Right lobe of liver (tissue), 6 donors: ENCODE measurements at places on chromosomes 11 and 22. TPM values are rescaled to one million over a fixed set of nuclear protein-coding genes. Genes with fewer than 3 reads are reported as not detected.
A peak's percentile ranks its signal among the peaks of the same experiment; 100 is the strongest.

TRPC6 gene
- total RNA-seq: not detected

C2CD2L gene
- total RNA-seq: 5.4 TPM

MRGPRE gene
- not detected for total RNA-seq

PTPN5 gene
- total RNA-seq: not detected

DNA sequence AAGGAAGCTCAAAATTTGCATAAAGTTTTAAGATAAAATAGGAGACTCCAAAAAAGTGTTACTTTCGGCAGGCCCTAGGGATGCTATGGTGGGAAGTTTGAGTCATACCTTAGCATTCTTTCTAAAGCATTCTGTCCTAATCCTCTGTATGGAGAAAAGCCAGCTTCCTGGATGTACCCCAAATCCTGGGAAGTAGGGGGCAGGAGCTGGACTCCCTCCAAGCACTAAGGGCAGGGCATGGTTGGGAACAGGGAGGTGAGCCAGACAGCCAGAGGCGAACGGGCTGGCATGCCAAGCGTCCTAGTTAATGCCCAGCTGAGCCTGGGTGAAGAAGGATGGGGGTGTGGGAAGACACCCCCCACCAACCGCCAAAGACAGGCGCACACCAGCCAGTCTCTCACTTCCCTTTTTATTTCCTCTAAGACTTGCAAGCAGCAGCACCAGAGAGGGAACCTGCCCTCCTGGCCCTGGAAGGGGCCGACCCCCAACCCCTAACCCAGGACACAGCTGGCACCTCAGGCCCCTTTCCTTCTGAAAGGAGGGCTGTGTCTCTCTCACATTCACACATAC lies 23.9 kb downstream of the RTN4RL2 start:
- DNase-seq: no peak

- no peak for DNase-seq
Observed at GRCh38 chr11:68870470-68870869, 28.8 kb upstream of the CPT1A start.

DNA sequence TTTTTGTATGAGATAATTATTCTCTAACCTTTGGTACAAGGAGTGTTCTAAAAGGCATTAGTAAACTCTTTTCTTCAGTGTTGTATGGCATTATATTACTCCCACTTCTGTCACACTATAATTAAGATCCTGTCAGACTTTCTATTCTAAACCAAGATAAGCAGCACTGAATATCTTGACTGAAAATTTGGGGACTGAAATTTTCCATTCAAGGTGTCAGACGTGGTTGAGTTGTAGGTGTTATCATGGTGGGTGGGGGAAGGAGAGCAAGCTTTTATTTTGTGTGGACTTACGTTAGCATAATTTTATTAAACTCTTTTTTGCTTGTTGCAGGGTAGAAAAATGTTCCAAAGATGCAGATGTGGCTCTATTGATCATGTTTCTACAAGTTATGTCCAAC lies 22.9 kb downstream of the MUC15 start:
- no peak for DNase-seq

- DNase-seq: no peak
Observed at GRCh38 chr11:83097429-83098075, 25.9 kb upstream of the RAB30 start.

DNA sequence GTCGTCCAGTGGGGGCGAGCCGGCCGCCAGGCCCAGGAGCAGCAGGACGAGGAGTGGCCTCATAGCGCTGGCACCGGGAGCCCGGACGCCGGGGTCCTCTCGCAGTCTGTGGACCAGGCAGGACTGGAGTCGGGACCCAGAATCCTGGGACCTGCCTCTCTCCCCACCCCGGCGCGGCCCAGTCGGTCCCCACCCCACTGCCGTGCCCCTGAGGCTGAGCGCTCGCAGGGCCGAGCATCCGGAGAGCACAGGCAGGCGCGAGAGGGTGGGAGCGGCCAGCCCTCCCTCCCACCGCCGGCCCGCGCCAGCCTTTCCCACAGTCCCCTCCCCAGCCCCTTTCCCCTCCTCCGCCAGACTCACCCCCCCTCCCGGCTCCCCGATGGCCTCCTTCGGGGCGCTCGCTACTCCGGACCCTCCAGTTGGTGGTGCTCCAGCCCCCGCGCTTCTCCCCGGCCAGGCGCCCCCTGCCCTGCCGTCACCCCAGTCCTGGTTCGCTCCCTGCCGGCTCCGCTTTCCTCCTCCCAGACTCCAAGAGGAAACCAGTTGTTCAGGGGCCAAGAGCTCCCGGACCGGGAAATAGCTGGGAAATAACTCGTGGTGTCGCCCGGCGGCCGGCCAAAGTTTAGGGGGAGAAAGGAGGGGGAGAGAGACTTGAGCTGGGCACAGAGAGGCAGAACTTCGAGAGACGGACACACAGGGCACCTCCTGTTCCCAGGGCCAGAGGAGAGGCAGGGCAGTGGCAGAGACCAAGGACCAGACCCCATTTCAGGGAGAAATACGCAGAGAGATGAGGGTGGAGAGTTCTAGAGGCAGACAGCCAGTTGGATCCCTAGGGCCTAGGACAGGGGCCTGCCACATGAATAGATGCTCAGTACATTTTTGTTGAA lies at the start of gene C1QTNF5:
Gene C1QTNF5 (minus strand): TSS at position 549 of the 887 bp plus-strand sequence. CDS start 486 bp downstream, at position 63.
- peak; percentile 77 for DNase-seq

- no peak for DNase-seq
Observed at GRCh38 chr11:36243641-36244040, 45.6 kb downstream of the COMMD9 start.

GRCh38 chr11:109996060-109996459 lies 97.1 kb upstream of the ZC3H12C start:
- no peak for DNase-seq

GRCh38 chr11:97354026-97354425 lies 964.2 kb downstream of the JRKL start:
- DNase-seq: no peak

- DNase-seq: no peak
Observed at GRCh38 chr22:36613958-36614357, 85.0 kb upstream of the EIF3D start.

DNA sequence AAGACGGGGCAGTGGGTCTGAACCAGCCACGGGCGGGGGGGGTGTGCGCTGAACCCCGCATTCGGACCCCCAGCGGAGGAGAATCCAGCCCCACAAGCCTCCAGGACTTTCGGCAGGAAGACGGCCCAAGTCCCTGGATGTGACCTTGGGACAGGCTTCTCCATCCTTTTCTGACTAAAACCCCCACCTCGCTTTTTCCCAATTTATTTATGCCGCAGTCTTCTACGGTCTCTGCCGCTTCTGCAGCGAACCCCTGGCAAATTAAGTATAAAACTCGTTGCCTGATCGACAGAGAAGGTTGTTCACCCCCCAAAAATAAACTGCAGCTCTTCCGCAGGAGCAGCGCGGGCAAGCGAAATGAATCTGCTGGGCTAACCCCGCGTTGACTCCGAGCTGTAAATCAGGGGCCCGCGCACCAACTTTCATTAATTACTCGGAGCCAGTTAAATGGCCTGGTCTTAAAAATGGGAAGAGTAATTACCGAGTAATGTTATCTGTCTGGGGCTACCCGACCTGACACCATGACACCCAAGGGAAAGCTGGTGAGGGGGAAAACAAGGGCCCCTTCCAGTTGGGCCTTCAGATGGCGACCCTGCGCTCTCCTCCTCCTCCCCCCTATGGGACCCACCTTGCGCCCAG lies 6.6 kb downstream of the WT1 start:
- DNase-seq: no peak

GRCh38 chr22:41822317-41823057 lies 10.4 kb upstream of the SREBF2 start:
- DNase-seq: no peak
